ENCODE measurements at places on chromosomes 5 and 9.

DNA sequence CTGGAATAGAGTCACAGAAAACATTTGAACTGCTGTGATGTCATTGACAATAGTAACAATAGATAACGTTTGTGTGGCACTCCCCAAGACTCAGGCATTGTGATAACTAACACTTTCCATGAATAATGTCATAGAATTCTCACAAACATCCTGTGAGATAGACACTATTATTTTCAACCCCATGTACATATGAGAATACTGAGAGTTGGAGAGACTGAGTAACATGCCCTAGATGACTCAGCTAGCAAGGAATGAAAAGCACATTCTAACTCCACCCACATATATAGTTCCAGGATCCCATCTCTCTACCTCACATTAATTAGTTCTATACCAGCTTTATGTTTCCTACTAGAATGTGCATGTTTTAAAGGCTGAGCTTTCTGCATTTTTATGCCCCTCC, 71.4 kb downstream of the ASTN2 start:
- no peak for DNase-seq

GRCh38 chr5:150601491-150602345, 38.7 kb upstream of the SYNPO start:
- DNase-seq, result no peak

DNA sequence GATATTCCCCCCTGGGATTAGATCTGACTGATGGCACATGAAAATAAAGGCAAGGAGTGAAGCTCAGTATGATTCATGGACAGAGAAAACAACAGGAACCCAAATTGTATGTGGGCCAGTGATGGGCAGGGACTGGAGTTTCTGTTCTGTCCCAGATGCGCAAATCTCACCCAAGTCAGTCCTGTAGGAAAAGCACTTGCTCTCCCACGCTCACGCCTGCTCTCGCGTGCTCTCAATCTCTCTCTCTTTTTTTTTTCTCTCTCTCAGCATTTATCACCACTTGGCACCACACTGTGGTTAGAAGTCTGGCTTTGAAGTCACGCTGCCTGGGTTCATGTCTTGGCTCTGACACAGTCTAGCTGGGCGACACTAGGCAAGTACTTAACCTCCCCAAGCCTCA, 106.5 kb upstream of the LRRTM2 start:
- DNase-seq, result no peak

- DNase-seq, result no peak
Measured at GRCh38 chr5:174737330-174737729, 12.9 kb downstream of the MSX2 start.

DNA sequence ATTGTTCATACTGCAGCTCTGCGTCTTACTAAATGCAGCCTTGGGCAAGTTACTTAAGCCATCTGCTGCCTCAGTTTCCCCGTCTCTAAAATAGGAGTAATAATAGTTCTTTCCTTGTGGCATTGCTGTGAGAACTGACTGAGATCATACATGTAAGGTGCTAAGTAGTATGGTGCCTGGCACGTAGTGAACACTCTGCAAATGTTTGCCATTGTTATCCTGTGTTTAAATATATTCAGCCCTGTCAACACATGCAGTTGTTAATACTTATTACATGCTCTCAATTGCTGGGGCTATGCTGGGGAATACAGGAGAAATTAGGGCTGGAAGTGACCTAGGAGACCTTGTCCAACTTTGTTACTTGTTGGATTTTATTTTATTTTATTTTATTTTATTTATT, 105.2 kb upstream of the RAI14 start:
- no peak for DNase-seq

GRCh38 chr5:116740771-116741170, 166.1 kb upstream of the SEMA6A start:
- no peak for DNase-seq

DNA sequence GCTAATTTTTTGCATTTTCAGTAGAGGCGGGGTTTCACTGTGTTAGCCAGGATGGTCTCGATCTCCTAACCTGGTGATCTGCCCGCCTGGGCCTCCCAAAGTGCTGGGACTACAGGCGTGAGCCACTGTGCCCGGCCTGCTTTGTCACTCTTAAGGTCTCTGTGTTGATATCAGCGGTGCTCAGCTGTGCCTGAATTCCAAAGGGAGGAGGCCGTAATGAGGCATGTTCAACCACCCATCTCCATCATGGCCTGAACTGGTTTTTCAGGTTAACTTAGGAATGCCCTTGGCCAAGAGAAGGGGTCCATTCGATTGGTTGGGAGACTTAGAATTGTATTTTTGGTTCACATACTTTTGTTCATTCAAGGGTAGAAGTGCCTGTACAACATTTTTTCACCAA, 22.0 kb downstream of the HSD17B3 start:
- no peak for DNase-seq

DNA sequence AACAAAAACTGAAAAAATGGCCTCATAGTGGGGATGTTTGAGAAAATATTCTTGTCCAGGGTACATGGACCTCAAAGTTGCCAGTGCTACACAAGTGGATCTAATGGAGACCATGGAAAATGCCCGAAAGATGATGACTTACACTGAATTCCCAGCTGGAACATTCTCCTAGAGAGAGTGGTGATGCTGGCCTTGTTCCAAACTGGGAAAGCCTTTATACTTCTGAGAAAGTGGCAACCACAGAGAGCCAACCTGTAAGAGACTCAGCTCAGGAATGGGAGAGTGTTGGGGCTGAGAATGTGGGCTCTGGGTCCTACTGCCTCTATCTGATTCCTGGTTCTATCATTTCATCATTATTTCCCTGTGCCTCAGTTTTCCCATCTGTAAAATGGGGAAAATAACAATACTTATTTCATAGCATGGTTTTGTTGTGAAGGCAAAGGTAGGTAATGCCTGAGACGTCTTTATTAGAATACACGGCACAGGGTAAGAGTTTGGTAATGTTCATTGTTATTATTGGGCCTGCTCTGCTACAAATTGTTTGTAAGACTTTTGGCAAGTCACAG, 229.0 kb upstream of the PANK3 start:
- no peak for DNase-seq

DNA sequence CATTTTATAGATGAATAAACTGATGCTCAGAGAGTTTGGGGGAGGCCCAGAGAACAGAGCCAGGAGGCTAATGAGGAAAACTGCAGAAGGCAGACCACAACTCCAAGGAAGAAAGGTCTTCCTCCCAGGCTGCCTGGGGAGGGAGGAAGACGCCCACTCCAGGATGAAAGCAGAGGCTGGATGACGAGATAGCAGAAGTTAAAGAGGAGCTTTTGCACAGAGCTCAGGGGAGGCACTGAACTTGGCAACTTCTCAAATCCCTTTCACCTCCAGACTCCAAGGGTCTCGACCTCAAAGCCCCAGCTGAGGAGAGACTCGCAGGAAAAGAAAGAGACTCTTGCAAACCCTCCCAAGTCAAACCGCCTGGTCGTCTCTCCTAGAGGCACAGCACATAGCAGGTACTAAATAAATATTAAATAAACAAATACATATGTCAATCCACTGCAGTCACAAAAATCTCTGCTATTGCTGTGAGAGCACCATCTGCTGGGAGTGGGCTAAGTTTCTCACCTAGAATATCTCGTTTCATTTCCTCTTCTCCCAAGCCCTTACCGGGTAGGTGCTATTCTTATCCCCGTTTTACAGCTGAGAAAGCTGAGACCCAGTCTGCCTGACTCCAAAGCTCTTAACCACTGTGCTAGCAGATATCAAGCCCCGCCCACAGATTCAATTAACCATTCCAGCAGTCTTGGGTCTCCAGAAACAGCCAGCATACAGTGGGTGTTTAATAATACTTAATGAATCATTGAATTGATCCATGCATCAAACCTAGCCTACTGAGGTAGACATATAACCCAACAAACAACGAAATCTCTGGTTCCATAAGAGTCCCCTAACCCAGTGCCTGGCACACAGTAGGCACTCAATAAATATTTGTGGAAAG, 97.8 kb upstream of the HAND1 start:
- no peak for DNase-seq

- no peak for DNase-seq
Measured at GRCh38 chr5:139251281-139251687, 42.3 kb upstream of the MATR3 start.

- DNase-seq, result peak; percentile 51
Measured at GRCh38 chr5:160970605-160971191, 118.7 kb upstream of the ATP10B start.

- DNase-seq, result no peak
Measured at GRCh38 chr5:171571663-171572062, 152.2 kb downstream of the FGF18 start.

DNA sequence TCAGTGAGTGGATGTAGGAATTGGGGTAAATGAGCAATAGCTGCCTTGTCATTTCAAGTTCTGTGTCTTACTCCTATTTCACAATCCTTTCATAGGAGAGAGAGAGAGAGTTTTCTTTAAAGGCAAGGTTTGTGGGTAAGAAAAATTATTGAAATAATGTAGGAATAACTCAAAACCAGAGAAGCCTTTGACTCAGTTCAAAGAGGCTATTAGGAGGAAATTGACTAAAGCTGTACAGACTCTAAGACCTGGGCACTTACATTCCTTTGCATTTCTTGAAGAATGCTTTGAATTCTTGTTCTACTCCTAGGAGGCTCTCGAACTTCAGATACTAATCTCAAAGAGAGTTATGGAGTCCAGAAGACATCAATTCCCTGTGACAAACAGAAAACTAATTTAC, 257.1 kb downstream of the FBXL7 start:
- no peak for DNase-seq

DNA sequence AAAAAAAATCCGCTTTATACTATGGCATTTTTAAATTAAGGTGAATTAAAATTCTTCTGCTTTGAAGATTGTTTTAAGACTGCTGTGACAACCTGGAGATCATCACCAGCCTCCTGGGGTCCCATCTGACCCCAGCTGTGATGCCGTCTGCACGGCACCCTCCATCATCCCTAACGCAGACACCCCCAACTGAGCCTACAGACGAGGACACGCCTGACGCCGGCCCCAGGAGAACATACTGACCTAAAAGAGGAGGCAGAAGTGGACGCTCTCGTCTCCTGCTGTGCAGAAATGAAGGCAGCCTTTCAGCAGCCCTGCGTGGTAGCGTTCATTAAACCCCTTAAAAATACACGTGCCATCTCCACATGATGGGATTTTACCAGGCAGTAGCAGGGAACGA, 125.6 kb upstream of the PPP1R26 start:
- DNase-seq, result no peak

GRCh38 chr9:128405780-128406171, 14.9 kb upstream of the CERCAM start:
- peak; percentile 16 for DNase-seq

DNA sequence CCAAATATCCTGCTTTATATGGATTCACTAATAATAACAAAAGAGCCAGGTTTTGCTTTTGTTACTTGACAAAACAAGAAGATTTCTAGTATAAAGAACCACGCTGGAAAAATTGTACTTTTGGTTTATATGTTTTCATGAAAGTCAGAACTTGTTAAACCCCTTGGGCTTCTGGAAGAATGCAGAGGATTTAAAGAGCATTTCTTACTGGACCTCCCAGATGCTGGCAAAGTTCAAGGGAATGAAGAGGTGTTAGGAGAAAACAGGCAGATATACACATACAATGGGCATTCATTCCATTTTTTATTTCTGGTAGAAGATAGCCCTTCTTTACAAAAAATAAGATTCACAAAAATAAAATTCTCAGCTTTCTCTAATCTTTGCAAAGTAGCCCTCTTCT, 61.1 kb downstream of the SAXO1 start:
- no peak for DNase-seq

DNA sequence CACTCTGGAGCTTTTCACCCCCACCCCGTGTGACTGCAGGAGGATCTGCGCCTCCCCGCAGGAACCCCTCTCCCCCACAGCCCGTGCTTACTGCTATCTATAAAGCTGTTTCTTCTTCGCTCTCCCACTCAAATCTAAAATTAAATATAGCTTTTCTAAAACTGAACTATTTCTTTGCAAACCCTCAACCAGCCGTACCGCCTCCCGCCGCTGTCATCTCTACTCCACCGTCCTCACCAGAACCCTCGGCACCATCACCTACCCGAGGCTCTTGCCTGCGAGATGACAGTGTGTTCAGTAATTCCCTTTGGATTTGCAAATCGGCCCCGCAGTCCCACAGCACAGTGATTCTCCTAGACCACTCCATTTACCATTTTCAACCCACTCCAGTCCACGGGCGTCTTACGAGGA, 13.6 kb downstream of the LPCAT1 start:
- DNase-seq, result no peak

DNA sequence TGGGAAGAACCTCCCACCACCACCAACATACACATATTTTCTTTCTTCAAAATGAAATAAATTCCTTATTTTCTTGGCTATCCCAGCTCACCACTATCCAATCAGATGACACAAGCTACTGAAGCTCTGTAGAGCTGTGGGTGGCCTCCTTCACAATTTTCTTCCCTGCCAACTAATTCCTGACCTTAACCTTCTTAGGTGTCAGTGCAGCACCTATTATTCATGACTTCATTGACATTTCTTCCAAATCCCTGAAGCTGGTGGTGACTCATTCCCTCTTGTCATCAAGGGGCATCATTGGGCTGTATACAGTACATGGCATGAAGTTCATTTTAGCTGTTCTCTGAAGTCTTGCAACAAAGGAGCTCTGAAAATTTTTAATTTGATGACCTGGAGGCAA, 42.0 kb upstream of the ADRA1B start:
- peak; percentile 15 for DNase-seq

GRCh38 chr9:91303741-91304415, 57.8 kb downstream of the AUH start:
- DNase-seq, result no peak

DNA sequence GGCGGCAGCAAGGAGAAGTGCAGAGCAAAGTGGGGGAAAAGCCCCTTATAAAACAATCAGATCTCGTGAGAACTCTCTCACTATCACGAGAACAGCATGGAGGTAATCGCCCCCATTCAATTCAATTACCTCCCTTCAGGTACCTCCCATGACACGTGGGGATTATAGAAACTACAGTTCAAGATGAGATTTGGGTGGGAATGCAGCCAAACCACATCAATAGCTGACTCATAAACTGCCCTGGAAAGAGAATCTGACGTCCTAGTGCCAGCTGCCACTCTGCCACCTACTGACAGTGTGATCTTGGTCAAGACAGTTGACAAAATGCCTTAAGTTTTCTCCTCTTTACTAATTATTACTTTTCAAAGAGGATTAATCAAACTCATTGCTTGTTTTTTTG, 128.3 kb downstream of the GPBP1 start:
- no peak for DNase-seq

DNA sequence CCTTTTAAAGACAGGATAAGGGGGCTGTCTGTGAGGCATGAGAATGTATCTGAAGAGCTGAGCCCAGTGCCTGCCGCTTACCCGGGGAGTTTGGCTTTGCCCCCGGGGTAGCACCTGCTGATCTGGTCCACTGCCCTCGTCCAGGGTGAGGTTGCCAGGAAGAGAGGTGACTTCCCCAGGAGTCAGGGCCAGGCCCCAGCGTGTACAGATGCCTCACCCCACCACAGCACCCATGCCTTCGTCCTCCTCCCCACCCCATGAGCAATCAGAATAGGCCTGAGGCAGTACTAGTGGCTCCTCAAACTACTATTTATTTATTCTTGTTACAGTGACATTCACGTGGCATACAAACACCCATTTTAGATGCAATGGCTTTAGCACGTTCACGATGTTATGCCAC, 15.7 kb upstream of the AIF1L start:
- DNase-seq, result no peak

Data from pons (tissue), 1 donor.